ENCODE measurements at places on chromosomes 2 and 18. TPM values are rescaled to one million over a fixed set of nuclear protein-coding genes. Genes with fewer than 3 reads are reported as not detected.

GRCh38 chr18:62781262-62781661 is 65.9 kb downstream of the PHLPP1 start:
- DNase-seq, result no peak

GRCh38 chr18:28767727-28768211 is 590.8 kb upstream of the CDH2 start:
- DNase-seq, result no peak

DNA sequence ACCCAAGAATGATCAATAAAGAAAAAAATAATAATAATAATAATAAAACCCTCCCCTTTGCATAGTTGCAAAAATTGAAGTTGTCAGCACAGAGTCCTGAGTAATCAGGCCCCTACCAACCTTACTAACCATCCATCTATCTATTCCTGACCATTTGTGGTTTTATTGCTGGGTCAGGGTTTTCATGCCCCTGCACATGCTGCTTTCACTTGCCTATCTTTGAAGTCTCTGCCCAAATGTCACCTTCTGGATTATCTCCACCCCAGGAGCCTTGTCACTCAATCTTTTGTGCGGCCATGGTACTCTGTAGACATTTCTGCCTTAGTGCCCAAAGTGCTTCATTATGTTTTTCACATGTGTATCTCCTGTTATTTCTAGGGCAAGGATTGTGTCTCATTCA is 35.1 kb downstream of the SLC30A6 start:
- DNase-seq, result no peak

The MRO gene
- total RNA-seq, result 1.9 TPM

DNA sequence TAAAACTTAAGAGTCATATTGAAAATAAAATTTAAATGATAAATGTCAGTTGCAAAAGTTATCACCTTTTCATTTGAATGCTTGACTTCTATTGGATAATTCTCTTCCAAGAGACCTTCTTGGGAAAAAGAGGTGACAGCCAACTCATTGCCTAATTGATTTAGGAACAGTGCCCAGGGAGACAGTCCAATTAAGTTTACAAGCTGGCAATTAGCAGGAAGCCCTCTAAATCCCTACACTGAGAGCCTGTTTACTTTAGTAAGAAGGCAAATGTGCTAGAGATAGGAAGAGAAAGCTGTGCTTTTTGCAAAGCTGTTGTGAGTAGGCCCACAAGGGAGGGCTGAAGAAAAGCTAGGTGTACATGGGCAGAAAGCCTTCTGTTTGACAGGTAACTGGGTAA is 189.1 kb downstream of the WDPCP start:
- no peak for DNase-seq

- DNase-seq, result no peak
These were observed 1599.7 kb upstream of the ZEB2 start for GRCh38 chr2:146119586-146119985.

- no peak for DNase-seq
These were observed 93.4 kb upstream of the TLK1 start for GRCh38 chr2:171253900-171254650.

GRCh38 chr18:9716780-9717563 is 8.9 kb downstream of the RAB31 start:
- DNase-seq, result no peak

DNA sequence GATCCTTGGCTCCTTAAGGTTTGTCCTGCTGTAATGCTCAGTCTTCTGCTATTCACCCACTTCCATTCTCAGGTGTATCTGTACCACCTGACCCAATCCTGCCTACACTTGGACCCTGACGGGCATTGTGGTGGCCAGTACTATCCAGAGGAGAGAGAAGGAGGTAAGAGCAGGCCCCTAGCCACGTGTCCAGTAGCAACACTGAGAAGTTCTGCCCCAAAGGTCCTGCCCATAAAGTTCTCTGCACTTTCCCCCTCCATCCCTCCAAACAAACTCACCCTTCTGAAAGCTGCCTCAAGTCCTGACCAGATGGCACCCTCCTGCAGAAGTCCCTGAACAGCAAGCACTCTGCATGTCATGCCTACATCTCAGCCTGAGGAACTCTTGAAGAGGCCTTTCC is 18.3 kb downstream of the TTC32 start:
- no peak for DNase-seq

- DNase-seq, result no peak
These were observed 2.0 kb upstream of the ATRAID start for GRCh38 chr2:27209621-27210401.

The DSG4 gene
- not detected for total RNA-seq

- no peak for DNase-seq
These were observed 42.1 kb upstream of the DSG1 start for GRCh38 chr18:31275722-31276463.

DNA sequence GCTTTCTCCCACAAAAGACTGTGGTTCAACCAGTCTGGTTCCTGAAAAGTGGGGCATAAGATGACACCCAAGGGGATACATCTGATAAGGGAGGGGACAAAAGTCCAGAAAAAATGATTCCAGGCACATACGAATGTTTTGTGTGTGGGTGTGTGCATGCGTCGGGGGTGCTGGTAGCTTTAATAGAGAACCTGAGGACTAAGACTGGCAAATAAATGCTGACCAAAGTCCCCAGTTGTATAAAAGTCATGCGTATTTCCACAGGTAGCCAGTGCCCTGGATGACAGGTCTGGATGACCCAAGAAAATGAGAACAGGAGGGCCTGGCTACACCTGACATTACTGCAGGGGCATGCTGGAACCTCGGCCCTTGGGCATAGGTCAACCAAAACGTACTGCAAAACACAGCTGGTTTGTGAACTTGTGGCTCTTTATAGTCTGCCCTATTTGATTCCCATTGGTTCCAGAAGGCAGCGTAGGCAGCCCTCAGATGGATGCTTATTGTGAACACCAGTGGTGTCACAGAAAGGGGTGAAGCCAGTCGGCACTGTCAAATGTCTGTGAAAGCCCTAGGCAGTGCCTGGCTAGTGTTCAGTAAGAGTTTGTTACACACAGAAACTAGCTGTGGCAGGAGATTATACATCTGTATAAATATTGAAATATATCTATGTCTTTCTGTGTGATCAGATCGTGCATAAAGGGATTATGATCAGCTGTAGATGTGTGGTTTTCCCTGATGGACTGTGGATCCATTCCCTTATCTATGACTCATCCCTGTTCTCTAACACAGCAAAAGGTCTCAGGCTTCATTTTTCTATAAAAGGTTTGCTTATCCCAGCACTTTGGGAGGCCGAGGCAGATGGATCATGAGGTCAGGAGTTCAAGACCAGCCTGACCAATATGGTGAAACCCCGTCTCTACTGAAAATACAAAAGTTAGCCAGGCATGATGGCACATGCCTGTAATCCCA is 58.3 kb downstream of the INSIG2 start:
- no peak for DNase-seq

- no peak for DNase-seq
These were observed 3.2 kb upstream of the FAM98A start for GRCh38 chr2:33602201-33602830.

The MYO1B gene
- 87.6 TPM for total RNA-seq

- no peak for DNase-seq
These were observed 121.0 kb upstream of the SH3BP4 start for GRCh38 chr2:234830853-234831252.

The VWA3B gene
- total RNA-seq, result 1.7 TPM

The RAB27B gene
- total RNA-seq, result 42.1 TPM

- no peak for DNase-seq
These were observed 8.1 kb upstream of the ARHGAP15 start for GRCh38 chr2:143121079-143121478.

GRCh38 chr18:37033419-37033818 is 204.5 kb downstream of the KIAA1328 start:
- DNase-seq, result no peak

DNA sequence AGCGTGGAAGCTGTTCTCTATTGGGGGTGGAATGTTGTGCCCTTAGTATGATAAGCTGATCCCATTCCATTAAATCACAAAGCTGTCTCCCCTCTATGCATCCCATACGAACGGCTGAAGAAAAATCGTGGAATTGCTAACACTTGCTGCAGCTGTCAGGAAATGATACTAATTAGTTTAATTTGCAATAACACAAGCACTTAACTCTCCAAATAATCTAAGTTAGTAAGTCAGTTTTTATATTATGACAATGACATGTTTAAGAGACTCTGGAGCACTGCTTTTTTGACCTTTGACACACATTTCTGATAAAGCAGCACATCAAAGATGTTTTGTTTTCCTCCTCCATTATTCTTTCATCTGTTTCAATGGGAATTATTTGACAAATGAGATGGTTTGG is 123.7 kb upstream of the SATB2 start:
- DNase-seq, result no peak

- no peak for DNase-seq
These were observed 437.7 kb upstream of the HNRNPA3 start for GRCh38 chr2:176774766-176775451.

DNA sequence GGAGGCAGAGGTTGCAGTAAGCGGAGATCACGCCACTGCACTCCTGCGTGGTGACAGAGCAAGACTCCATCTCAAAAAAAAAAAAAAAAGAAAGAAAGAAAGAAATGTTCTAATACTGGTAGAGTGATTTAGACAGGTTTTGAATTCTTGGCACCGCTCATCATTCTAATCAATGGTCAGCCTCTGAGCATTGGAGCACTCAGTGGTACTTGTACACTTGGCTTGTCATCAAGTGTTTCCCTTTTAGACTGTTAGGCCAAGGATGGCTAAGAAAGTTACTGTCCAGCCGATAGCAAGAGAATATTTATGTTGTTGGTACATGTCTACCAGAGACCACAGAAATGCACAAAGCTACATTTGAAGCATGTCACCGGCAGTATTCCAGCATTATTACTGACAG is 444.1 kb upstream of the RAB12 start:
- no peak for DNase-seq

The INSIG2 gene
- total RNA-seq, result 14.3 TPM

The CDCA7 gene
- total RNA-seq, result 5.5 TPM

GRCh38 chr18:48728204-48728833 is 189.5 kb downstream of the CTIF start:
- DNase-seq, result no peak

GRCh38 chr18:79797518-79798345 is at the start of gene KCNG2:
TSS of gene KCNG2 (plus strand) at chr18:79797938. CDS start at chr18:79863668, 65,730 bp downstream.
- no peak for DNase-seq

GRCh38 chr18:45802814-45803492 is 22.5 kb upstream of the SIGLEC15 start:
- DNase-seq, result peak; percentile 73

GRCh38 chr2:38066421-38067115 is 9.4 kb downstream of the CYP1B1 start:
- DNase-seq, result no peak

The UCN gene
- total RNA-seq, result 0.68 TPM

DNA sequence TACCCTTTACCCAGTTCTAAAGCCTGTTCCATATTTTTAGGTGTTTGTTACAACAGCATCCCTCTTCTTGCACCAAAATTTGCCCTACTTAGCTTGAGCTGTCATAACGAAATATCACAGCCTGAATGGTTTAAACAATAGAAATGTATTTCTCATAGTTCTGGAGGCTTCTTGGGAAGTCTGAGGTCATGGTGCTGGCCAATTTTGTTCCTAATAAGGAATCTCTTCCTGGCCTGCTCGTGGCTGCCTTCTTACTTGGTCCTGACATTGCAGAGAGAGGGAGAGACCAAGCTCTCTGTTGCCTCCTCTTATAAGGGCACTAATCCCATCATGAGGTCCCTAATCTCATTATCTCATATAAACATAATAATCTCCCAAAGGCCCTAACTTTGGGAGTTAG is 267.8 kb downstream of the PID1 start:
- no peak for DNase-seq

The SLC14A1 gene
- total RNA-seq, result 136 TPM

The SERPINB4 gene
- total RNA-seq, result not detected

DNA sequence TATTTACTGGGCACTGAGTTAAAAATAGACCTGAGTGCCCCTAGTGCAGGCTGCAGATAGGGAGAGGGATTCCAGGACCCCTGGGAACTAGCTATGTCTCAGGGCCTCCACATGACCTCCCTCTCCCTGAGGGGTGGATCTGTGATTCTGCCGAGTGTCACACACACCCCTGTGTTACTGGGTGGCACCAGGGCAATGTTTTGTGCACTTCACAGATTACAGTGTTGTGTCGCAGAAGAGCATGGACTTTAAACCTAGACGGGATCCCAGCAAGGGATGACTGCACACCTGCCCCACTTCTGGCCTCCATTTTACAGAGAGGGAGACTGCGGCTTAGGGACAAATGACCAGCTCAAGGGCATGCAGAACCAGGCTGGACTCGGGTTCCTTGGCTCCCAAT is 65.6 kb downstream of the ZFP36L2 start:
- DNase-seq, result no peak

DNA sequence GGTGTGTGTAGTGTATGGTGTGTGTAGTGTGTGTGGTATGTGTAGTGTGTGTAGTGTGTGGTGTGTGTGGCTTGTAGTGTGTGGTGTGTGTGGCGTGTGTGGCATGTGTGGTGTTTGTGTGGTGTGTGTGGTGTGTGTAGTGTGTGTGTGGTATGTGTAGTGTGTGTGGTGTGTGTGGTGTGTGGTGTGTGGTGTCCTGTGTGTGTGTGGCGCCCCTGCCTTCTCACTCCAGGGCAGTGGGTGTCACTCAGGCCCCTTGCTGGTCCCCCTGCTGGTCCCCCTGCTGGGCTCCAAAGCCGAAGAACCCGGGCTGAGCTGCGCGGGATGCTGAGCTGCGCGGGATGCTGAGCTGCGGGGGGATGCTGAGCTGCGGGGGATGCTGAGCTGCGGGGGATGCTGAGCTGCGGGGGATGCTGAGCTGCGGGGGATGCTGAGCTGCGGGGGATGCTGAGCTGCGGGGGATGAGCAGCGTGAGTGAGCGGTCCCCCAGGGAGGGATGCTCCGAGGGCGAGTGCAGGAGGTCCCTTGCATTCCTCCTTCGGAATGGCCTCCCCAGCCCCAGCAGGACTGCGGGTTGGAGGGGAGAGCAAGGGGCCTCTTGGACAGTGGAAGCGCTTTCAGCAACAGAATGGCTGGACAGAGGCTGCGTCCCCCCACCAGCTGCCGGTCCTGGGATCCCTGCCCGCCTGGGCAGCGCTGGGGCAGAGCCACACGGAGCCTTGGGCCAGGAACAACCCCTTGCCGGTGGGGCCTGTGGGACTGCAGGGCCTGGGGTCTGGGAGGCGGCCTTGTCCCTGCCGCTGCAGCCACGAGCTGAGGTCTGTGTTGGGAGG is 3.4 kb upstream of the RTP5 start:
- no peak for DNase-seq

DNA sequence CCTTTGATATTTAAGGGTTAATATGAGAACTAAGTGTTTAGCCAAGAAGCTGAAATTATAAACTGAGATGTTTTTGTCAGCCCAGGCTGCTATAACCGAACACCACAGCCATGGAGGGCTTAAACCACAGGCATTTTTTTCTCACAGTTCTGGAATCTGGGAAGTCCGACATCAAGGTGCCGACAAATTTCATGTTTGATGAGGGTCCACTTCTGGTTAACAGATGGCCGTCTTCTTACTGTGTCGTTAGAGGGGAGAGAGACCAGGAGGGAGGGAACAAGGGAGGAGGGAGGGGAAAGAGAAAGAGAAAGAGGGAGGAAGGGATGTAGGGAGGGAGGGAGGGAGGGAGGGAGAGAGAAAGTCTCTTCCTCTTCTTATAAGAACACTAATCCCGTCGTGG is 6.5 kb upstream of the CNDP2 start:
- no peak for DNase-seq

Measured in ureter (tissue), 1 donor.